ENCODE measurements at places on chromosomes 3 and 15. TPM values are rescaled to one million over a fixed set of nuclear protein-coding genes. Genes with fewer than 3 reads are reported as not detected.

Gene CYP1A2
- not detected for total RNA-seq

Gene SSR3
- total RNA-seq: 94.5 TPM

Gene FAM107A
- not detected for total RNA-seq

Gene PLA2G4E
- 1.0 TPM for total RNA-seq

Gene CERS3
- not detected for total RNA-seq

Gene GOLGA8Q
- total RNA-seq: not detected

Gene RPP25
- total RNA-seq: 2.3 TPM

Gene LRRC31
- total RNA-seq: not detected

Gene NRG4
- total RNA-seq: not detected

Gene SOX14
- not detected for total RNA-seq

- DNase-seq: no peak
These were observed 93.3 kb downstream of the SV2B start for GRCh38 chr15:91193378-91193720.

- DNase-seq: no peak
These were observed 9.7 kb downstream of the MEIS2 start for GRCh38 chr15:37090543-37091175.

DNA sequence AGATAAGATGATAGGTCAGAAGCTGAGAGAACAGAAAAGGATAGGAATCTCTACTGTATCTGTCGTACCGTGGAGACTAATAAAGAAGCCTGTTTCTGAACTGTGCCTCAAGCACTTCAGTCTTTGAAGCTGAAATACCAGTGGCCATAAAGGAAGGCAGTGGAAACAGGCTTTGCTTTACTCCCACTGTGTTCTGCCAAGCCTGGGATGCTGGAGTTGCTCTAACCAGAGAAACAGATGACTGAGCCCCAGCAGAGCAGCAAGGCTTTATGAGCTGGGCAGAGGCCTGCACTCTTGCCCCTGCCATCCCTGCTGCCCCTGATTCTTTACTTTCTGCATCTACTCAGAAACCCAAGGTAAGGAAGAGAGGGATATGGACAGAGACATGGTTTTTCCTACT lies 89.4 kb downstream of the PDE8A start:
- no peak for DNase-seq

DNA sequence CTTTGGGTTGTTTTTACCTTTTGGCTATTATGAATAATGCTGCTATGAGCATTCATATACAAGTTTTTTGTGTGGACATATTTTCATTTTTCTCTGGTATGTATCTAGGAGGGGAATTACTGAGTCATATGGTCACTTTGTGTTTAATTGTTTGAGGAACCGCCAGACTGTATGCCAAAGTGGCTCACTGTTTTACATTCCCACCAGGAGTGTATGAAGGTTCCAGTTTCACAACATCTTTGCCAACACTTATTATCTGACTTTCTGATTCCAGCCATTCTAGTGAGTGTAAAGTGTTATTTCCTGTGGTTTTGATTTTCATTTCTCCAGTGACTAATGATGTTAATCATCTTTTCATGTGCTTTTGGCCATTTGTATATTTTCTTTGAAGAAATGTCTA lies 51.8 kb downstream of the CMTM7 start:
- no peak for DNase-seq

DNA sequence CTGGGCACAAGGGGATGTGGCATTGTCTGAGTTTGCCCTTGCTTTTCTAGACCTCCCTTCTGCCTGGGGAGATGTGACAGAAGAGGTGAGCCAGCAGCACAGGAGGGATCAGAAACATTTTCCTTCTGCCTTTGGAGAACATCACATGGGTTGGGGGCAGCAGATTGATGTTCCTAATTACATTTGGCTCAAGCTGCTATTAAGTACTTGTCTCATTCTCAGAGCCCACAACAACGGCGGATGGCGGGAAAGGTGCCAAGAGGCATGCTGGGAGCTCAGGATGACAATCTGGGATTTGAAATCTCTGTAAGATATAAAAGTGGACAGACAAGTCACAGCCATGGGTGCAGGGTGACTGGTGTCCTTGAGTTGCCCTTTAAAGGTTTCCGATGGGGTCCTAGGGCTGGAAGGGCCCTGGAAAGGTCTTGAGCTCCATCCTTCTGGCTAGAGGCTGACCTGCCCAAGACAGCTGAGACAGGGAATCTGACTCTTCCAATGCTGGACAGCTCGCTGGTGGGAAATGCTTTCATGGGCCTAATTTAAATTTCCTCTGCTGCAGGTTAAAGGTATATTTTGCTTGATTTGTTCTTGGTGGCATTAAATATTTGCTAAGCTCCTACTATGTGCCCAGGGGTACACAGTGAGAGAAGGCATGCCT lies 2.4 kb upstream of the CORO2B start:
- DNase-seq: no peak

DNA sequence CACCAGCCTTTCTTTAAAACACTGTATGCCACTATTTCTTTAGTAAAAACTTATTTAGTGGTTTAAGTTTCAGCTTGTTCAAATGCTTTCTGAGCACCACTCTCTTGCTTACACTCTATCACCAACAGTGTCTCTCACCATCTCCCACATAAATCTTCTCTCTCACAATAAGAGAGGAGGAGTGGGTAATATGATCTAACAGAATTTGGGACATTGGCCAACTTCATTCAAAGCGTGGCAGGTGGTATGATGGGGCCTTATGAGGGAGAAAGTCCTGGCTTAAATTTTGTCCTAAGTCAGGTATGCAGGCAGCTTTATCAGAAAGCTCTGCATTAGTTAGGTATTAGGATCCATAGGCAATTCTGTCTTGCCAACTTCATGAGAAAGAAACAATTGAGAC lies 1132.5 kb downstream of the TUSC7 start:
- no peak for DNase-seq

DNA sequence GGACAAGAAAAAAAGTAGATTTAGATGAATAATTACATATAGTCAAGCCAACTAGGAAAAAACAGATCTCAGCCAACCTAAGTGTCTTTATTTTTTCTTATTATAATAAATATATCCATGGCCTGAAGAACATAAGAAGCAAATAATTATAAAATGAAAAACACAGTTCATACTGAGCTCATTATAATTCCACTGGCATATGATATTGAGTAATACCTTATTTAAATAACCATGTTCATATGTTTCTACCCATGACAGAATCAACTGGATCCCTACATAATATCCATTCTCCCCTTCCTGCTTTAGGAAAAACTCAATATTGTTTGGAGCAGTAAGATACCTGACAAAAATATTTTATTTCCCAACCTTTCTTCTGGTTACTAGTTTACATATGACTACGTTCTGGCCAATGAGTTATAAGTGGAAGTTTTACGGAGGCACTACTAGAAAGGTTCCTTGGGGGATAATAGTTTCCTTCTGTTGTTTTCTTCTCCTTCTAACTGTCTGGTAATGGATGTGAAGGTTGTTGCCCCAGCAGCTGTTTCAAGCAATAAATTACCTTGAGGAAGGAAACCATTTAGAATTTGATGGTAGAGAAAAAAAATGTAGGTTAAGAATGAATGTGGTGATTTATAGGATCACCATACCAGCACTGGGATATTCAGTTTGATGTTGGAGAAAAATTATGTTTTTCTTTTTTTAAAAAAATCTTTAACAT lies 184.1 kb upstream of the MBNL1 start:
- no peak for DNase-seq

DNA sequence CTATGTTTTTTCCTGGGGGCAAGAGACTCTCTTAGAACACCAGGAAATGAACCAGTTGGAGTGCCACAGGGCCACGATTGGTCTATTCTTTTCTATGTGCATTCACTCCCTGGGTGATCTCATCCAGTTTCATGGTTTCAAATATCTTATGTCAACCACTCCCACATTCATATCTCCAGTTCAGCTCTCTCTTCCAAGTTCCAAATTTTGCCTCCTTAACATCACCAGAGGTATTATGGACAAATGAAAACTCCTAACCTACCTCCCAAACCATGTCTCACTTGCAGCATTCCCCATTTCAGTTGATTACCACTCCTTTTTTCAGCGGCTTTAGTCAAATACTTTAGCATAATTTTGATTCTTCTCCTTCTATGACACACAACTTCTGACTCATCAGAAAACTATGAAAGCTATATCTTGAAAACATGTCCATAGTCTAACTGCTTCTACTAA lies 203.1 kb upstream of the SEMA6D start:
- DNase-seq: no peak

- no peak for DNase-seq
These were observed 45.2 kb upstream of the AADACL2 start for GRCh38 chr3:151688571-151688970.
